ENCODE measurements at places on chromosomes 4 and X. TPM values are rescaled to one million over a fixed set of nuclear protein-coding genes. Genes with fewer than 3 reads are reported as not detected.

Gene REELD1
- 0.71 TPM for total RNA-seq

Gene FHIP1A
- 11.8 TPM for total RNA-seq

Gene OTUD6A
- not detected for total RNA-seq

Gene RAB39B
- total RNA-seq, result 0.55 TPM

Gene ARHGAP6
- 9.4 TPM for total RNA-seq

Gene GATA1
- total RNA-seq, result not detected

Gene CHM
- 8.7 TPM for total RNA-seq

Gene SSX1
- not detected for total RNA-seq

Gene GAGE12J
- total RNA-seq, result not detected

Gene CT83
- total RNA-seq, result not detected

Gene PNMA6A
- 2.9 TPM for total RNA-seq

Gene SLC7A11
- total RNA-seq, result 5.0 TPM

Gene RIBC1
- 1.1 TPM for total RNA-seq

Gene SPANXN3
- total RNA-seq, result not detected

Gene HTRA3
- 124 TPM for total RNA-seq

Gene BCORL1
- 7.5 TPM for total RNA-seq

Gene FGF16
- not detected for total RNA-seq
